ENCODE measurements at places on chromosomes 11 and 22.

DNA sequence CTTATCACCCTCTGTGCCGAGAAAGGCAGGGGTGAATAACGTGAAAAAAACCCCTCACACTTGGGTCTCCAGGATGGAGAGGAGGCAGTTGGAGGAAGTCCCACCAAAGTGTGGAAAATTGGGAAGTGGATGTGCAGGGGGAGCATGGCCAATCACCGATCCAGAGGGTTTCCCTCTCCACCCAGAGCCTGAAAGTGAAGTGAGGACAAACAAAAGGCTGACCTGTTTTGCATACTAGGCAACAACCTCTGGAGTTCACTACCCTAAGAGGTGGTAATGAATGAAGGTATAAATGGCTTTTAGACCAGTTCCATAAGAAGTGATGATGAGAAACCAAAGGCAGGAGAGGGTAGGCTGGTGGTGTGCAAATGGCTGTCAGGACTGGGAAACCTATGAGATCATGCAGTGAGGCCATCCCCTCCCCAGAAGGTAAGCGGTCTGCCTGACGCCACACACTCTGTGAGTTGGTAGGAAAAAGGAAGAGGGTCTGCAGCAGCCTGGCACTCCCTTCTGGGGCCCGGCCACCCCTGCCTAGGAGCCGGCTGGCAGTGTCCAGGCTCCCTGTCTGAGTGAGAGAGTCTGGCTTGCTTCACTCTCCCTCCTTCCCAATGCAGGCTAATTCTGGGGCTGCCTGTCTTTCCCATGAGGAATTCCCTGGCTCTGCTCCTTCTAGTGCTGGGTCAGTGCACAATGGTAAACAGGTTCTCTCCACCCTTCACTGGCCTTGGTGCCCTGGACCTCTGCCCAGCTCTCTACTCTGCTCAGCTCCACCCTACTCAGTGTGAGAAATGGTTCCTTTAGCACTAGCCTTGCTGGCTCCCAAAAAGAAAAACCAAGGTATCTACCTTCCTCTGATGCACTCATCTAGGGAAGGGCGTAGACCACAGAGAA is 15.6 kb downstream of the TBC1D10A start:
- no peak for DNase-seq

DNA sequence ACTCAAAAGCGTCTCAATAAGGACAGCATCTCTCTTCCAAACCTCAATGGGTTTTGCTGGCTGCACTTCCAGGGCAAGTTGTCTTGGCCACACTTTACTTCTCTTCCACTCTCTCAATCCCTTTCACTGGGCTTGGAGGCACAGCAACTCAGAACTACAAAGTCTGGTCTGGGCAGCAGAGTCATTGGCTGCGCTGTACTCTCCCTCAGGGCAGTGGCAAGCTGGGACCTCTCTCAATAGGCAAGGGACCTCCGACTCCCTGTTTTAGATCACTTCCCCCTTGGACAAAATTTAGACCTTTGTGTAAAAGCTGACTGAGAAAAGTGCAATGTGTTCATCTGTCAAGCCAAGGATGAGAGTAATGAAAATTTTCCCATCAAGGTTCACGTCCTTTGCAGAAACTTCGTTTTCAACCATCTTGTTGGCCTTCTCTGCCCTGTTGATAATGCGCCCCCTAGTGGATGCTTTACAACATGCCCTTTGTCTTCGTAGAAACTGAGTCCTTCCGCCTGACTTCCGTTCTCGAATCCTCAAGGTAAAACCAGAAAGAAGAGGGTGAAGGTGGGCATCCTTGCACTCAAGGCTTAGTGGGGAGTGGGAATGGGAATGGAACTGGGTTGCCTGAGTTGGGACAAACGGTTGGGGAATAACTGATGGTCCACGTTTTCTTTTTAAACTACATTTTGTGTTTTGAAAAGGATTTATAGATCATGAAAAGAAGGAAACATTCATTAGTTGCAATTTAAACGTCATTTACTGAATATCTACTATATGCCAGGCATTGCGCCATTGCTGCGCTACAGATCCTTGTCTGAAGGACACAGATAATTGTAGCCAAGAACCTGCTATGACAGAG is 99.1 kb downstream of the CD44 start:
- DNase-seq = no peak

GRCh38 chr22:44702479-44703198 is 635 bp downstream of the PRR5 start:
- no peak for DNase-seq

GRCh38 chr11:119530509-119530908 is 107.5 kb upstream of the THY1 start:
- DNase-seq = no peak

- no peak for DNase-seq
Observed at GRCh38 chr11:130068986-130069658, 572 bp upstream of the APLP2 start.

DNA sequence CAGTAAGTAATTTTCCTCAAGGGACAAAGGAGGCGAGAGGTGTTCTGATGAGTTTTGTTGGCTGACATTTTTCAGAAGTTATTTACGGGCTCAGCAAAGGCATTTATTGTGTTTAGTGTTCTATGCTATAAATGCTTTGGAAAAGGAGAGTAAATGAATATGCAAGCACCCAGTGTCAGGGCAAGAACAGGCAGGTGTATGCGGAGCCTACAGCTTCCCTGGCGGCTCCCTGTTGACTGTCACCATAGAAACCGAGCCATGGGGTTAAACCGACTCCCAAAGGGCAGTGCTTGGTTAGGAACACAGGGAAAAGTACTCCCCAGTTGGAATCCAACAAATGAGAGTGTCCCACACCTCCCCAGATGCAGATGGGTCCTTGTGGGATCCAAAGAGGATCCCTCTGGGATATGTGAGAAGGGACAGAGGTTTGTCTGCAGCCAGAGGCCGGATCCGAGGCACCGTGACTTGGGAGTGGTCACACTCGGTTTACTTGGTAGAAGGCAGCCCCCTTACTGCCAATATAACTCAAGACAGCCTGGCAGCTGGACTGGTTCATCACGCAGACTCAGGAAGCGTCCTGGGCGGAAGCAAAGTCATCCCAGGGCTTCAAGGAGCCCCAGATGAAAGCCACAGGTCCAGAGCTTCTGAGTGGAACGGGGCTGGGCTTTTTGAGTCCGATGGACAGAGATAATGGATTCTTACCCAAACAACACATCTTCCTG is 329.7 kb downstream of the CTTN start:
- DNase-seq = no peak

DNA sequence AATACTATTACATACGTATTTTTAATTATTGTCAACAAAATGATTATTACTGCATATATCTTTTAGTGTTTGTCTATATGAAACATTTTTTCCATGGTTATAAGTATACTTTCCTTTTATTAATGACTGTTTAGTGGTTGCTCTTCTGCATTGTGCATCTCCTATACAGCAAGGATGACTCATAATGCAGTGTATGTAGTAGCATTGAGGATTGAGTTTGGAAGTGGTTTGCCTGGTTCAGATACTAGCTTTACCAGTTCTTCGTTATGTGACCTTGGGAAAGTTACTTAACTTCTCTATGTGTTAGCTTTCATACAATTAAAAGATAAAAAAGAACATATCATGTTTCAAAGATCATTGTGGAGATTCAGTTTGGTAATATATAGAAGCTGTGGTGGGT is 44.1 kb downstream of the CHORDC1 start:
- no peak for DNase-seq

DNA sequence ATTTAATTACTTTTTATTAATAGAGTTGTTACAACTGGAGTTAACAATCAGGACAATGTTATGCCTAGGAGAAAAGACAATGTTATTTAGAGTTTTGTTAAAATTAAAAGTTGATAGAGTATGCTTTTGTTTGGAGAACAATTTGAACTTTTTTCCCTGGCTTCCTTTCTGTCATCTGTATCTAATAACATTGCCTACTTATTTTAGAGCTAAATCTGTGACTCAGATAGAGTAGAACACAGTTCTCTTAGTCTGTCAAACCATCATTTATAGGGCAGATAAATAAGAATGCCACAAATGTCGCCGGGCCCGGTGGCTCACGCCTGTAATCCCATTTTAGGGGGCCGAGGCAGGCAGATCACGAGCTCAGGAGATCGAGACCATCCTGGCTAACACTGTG is 28.9 kb upstream of the YAP1 start:
- DNase-seq = no peak

GRCh38 chr22:23700706-23701105 is 9.9 kb downstream of the RGL4 start:
- no peak for DNase-seq

DNA sequence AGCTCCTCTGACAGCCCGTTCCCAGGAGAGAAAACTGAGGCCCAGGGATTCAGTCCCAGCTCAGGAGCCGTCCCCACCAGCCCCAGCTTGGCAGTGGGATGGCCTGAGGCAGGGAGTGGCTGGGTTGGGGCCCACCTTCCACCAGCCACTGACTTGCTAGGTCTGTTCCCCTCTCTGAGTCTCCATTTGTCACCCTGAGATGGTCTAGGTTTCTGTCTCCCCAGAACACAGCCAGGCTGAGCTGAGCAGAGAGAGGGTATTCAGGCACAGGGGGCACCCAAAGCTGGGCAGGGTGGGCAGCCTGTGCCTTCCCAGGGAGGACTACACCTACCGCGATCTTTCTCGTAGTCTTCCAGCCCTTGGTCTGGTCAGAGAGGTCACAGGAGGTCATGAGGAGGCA is 95.7 kb downstream of the PDE2A start:
- no peak for DNase-seq

GRCh38 chr11:123178186-123178585 is 16.9 kb downstream of the CLMP start:
- no peak for DNase-seq

DNA sequence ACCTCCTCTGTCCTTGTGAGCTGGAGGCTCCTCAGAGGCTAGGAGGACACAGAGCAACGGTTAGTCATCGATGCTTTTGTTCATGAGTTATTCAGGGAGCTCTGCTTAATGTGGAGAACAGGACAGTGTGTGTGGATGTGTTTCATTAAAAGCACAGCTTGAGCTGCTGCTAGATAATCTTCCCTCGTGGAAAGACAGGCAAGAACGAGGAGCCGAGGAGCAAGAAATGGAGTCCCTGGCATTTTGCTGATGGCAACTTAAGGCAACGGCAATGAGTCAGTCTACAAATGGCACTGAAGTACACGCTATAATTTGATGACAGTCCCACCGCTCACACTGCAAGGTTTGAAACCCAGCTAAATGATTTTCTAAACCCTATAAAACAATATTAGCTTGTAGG is 106.2 kb downstream of the IGLL1 start:
- DNase-seq = no peak

DNA sequence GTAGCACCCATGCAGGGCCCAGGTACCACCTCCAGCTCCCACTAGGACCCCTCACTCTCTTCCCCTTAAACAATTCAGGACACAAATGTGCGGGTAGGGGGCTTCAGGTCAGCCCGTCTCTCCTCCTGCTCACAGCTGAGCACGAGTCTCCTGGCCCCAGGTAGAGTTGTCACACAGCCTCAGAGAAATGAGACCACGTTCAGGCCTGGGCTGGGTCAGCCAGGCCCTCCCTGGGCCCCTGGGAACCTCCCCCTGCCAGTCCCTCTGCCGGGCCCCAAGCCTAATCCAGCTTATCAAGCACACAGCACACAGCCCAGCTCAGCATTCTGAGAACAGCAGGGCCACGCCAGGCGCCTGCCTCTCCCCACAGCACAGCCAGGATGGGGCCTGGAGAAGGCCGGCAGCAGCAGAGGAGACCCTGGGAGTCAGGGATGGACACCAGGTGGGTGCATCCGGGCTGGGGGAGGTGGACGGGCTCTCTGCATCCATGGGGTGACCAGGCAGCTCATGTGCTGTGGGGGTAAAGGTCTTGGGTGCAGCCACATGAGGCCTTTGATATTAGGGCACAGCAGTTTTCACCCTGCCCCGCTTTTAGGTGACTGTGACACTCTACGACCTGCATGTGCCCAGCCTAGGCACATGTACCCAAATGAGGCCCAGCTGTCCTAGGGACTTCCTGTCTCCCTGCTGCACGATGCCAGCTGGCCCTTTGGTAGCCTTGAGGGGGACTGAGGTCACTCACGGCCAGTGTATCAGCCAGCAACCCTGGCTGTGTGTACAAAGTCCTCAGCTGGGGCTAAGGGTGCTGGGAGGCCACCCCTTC is 87.0 kb downstream of the MORC2 start:
- no peak for DNase-seq

DNA sequence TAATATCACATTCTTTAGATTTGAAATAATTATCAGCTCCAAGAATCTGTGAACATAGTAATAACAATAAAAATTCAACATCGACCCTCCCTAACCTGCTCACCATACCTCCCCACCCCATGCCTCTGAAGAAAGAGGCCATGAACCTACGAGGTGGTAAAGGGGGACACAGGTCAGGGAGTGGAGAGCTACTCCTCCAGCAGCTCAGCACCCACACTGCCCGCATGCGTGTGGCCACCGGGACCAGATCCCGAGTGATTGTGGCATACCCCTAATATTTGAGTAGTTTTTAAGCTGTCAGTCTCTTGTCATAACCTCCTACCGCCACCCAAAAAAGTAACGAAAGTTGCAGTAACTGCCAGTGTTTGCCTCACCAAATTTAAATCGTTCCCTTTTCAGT is 16.8 kb upstream of the ADSL start:
- no peak for DNase-seq

DNA sequence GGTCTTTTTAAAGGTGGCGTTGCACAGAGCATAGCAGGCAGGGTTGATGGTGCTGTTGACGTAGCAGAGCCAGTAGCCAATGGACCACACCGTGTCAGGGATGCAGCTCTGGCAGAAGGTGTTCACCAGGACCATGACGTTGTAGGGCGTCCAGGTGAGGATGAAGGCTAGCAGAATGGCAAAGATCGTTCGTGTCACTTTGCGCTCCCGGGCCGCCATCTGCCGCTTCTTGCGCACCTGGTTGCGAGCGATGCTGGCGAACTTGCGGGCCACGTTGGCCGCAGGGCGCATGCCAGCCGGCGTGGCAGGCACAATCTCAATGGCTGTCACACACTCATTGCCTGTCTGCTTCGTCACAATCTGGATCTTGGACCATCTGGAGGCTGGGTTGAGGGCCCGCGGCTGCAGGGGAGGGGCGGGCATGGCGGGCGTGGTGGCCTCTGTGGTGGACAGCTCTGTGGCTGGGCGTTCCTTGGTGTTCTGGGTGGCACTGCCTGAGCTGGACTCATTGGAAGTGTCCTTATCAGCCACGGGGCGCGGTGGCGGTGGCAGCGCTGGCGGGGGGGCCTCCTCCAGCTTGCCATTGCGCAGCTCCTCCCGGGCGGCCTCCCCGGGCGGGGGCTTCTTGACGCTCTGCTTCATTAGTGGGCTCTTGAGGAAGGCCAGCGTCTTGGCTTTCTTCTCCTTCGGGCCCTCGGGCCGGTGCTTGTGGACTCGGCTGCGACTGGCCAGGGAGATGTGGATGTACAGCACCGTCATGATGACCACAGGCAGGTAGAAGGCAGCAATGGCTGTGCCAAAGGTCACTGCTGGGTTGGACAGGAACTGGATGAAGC is 3.9 kb downstream of the MDK start:
- no peak for DNase-seq

DNA sequence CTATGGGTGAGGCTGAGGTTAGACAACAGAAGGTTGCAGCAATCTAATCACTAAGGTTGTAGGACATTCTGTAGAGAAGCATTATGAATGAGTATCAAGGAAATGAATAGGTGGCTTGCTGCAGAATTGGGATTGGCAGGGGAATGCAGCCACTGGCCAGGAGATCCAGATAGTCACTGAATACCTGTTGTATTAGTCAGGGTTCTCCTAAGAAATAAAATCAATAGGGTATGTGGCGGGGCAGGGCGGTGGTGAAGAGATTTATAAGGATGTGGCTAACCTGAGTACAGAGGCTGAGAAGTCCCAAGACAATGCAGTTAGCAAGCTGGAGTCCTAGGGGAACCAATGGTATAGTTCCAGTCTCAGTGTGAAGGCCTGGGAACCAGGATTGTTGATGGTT is 163.0 kb downstream of the SPON1 start:
- DNase-seq = no peak
